A549 treated with Hydrocortisone at 1 μM for 4 hours (cell line): ENCODE measurements at places on chromosomes 11 and 22. TPM values are rescaled to one million over a fixed set of nuclear protein-coding genes. Genes with fewer than 3 reads are reported as not detected.

The ANO3 gene
- total RNA-seq, result 0.03 to 0.05 TPM in 2 of 5 replicates, not detected in the others

The APOBEC3H gene
- total RNA-seq, result 0.21 to 0.53 TPM (median 0.25 TPM) in 5 replicates

The OR5A1 gene
- total RNA-seq, result not detected in 5 replicates

The RPS13 gene
- 1,587 to 1,732 TPM (median 1,598 TPM) in 5 replicates for total RNA-seq

The IL10RA gene
- 0.05 to 0.13 TPM (median 0.10 TPM) in 4 of 5 replicates, not detected in the other for total RNA-seq

The XKR3 gene
- total RNA-seq, result not detected in 5 replicates

The SMIM35 gene
- total RNA-seq, result not detected in 5 replicates

The PTPN5 gene
- 0.02 TPM in 1 of 5 replicates, not detected in the others for total RNA-seq

The SLC2A11 gene
- total RNA-seq, result 8.4 to 10.4 TPM (median 9.8 TPM) in 5 replicates

The KCNJ5 gene
- 0.01 to 0.03 TPM (median 0.02 TPM) in 3 of 5 replicates, not detected in the others for total RNA-seq

The PACSIN3 gene
- total RNA-seq, result 22.5 to 27.2 TPM (median 26.3 TPM) in 5 replicates

The SLC16A8 gene
- total RNA-seq, result not detected in 5 replicates

The PNPLA5 gene
- 0.03 to 0.06 TPM in 2 of 5 replicates, not detected in the others for total RNA-seq

The ALG8 gene
- total RNA-seq, result 57.2 to 63.8 TPM (median 61.9 TPM) in 5 replicates

The NXPE1 gene
- total RNA-seq, result not detected in 5 replicates

The MYO7A gene
- 1.2 to 1.4 TPM (median 1.3 TPM) in 5 replicates for total RNA-seq

The KRTAP5-7 gene
- not detected in 5 replicates for total RNA-seq

The OR2AT4 gene
- not detected in 5 replicates for total RNA-seq

The IGSF22 gene
- 0.02 TPM in 1 of 5 replicates, not detected in the others for total RNA-seq

The ISX gene
- total RNA-seq, result not detected in 5 replicates

The DGAT2 gene
- 1.2 to 2.1 TPM (median 1.6 TPM) in 5 replicates for total RNA-seq

The SCN4B gene
- total RNA-seq, result 0.06 to 0.21 TPM (median 0.07 TPM) in 4 of 5 replicates, not detected in the other

The APOBEC3B gene
- 25.2 to 30.3 TPM (median 28.0 TPM) in 5 replicates for total RNA-seq

The SMPD1 gene
- total RNA-seq, result 9.3 to 11.3 TPM (median 10.1 TPM) in 5 replicates

The SEZ6L gene
- not detected in 5 replicates for total RNA-seq

The SLCO2B1 gene
- total RNA-seq, result 3.0 to 5.2 TPM (median 3.6 TPM) in 5 replicates

The F2 gene
- 1.7 to 3.3 TPM (median 2.3 TPM) in 5 replicates for total RNA-seq

The MS4A6E gene
- total RNA-seq, result not detected in 5 replicates

The SMC1B gene
- total RNA-seq, result 0.02 to 0.03 TPM in 2 of 5 replicates, not detected in the others

The LMNTD2 gene
- total RNA-seq, result 1.9 to 2.8 TPM (median 2.7 TPM) in 5 replicates

The SLC37A2 gene
- total RNA-seq, result 0.10 to 0.21 TPM (median 0.15 TPM) in 5 replicates

The APOL3 gene
- total RNA-seq, result 0.03 to 0.13 TPM in 2 of 5 replicates, not detected in the others

The SLC43A1 gene
- 2.1 to 2.7 TPM (median 2.4 TPM) in 5 replicates for total RNA-seq

The POU2AF2 gene
- total RNA-seq, result not detected in 5 replicates

The LMF2 gene
- 35.7 to 48.9 TPM (median 47.1 TPM) in 5 replicates for total RNA-seq

The PANX2 gene
- total RNA-seq, result 5.0 to 5.8 TPM (median 5.5 TPM) in 5 replicates

The HARBI1 gene
- 5.2 to 7.7 TPM (median 5.8 TPM) in 5 replicates for total RNA-seq

The DNAJB7 gene
- total RNA-seq, result not detected in 5 replicates

The TAF6L gene
- total RNA-seq, result 12.6 to 15.2 TPM (median 13.6 TPM) in 5 replicates

The SCGB2A2 gene
- not detected in 5 replicates for total RNA-seq

The ADAMTS15 gene
- total RNA-seq, result 5.3 to 8.2 TPM (median 7.5 TPM) in 5 replicates
